ENCODE measurements at places on chromosomes 1 and 21. TPM values are rescaled to one million over a fixed set of nuclear protein-coding genes. Genes with fewer than 3 reads are reported as not detected.

The TEX38 gene
- not detected for total RNA-seq

DNA sequence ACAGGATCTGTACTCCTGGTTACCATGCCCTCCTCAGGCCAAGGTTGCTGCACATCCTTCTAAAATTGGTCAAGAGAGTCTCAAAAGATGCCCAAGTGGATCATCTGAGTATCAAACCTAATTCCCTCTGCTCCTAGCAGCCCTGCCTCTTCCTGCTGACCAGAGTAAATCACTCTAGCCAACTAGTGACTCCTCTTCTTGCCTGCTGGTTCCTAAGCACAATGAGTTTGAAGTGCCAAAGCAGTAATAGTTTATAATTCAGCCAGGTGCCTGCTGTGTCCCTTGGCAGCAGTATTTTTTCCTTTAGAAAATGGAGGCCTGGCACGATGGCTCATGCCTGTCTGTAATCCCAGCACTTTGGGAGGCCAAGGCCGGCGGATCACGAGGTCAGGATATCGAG, 137.9 kb upstream of the CAMK1G start:
- no peak for DNase-seq

DNA sequence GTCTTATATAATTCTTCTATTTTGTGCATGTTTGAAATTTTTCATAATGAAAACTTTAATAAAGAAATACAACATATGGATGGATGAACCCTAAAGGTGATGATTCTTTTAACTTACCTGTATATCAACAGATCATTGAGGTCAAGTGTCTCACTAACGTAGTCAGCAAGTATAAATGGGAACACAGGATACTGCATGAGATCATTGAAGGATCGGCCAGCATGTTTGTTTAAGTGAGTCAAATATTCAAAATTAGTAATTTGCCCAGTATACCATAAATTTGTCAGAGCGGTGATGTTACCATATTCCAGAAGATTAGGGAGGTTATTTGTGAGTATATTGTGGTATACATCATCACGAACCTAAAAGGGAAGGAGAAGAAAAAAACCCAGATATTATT, 71.0 kb upstream of the GNG4 start:
- DNase-seq = no peak

DNA sequence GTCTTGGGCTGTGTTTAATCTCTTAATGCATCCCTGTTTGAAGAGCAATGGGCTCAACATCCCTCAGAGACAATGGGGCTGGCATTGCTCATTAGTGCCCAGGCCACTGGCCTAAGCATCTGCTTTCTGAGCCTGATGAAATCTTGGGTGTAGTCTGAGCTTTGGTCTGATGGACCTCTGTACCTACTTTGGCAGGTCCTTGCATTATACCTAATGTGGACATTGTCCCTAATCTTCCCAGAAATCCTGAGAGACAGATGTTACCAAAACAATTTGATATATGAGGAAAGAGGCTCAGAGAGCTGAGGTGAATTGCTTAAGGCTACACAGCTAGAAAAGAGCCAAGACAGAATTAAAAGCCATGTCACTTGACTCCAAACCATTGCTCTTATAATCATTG, 95.0 kb downstream of the PTPRU start:
- no peak for DNase-seq

DNA sequence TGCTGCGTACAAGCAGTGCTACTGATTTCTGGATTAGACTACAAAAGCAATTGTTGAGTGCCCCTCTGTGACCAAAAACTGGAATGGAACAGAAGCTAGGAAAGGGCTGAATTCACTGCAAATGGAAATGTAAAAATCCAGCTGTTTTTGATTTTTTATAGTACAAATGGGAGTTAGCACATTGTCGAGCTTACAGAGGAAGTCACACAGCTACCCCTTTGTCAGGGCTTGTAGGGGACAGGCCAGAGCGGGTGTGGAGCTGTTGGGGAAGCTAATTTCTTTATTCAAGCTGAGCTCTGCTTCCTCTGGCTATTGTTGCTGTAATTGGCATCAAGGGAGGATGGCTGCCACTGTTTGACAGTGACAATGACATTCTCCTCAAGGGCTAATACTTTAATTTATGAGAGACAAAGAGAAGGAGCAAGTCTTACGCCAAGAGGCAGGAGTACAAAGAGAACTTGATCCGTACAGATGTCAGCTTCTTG, 96.1 kb downstream of the SLC35F3 start:
- DNase-seq = no peak
